ENCODE measurements at places on chromosomes 4 and X. TPM values are rescaled to one million over a fixed set of nuclear protein-coding genes. Genes with fewer than 3 reads are reported as not detected.

- no peak for DNase-seq
Observed at GRCh38 chrX:21728276-21728968, 29.5 kb downstream of the SMPX start.

DNA sequence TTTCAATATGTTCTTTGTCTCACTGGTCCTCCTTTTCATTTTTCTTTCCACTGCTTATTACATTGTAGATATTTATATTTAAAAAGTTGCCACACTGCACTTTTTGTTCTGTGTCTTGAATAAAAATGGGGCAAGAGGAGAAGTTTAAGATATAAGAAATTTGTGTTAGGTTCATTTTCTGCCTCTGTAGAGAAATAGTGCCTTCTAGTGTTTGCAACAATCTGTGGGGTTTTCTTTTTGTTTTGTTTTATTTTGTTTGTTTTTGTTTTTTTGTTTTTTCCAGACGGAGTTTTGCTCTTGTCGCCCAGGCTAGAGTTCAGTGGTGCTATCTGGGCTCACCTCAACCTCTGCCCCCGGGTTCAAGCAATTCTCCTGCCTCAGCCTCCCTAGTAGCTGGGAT is 20.1 kb upstream of the SMIM14 start:
- DNase-seq: no peak

- DNase-seq: peak; percentile 34
Observed at GRCh38 chrX:102043380-102043779, 82.1 kb upstream of the TCEAL2 start.

GRCh38 chr4:117847849-117848248 is 186.4 kb upstream of the NDST3 start:
- DNase-seq: no peak

GRCh38 chrX:64642482-64642881 is 247.2 kb upstream of the MTMR8 start:
- no peak for DNase-seq

DNA sequence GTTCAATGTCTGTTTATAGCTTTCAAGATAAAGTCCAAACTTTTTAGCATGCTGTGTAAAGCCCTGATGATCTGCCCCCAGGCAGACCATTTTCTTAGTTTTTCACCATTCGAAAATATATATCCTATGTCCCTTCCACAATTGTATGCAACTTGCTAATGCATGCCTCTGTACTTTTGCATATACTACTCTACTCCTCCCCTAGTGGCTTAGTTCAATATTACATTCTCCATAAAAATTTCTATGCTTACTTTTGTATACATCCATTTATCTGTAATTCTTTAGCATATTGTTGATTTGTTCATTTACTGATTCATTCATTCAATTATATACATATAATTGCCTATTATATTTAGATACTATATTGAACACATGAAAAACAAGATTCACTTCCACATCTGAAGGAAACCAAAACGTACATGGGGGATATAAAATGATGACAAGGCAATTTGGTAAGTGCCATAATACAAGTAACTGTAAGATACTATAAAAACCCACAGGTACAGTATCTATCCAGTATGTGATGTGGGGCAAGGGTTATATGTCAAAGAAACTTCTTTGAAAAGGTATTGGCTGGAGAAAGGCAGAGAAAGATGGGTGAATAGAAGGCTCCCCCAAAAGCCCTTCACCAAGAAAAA is 902.5 kb downstream of the FAM133A start:
- no peak for DNase-seq

- DNase-seq: no peak
Observed at GRCh38 chr4:48812866-48813265, 18.0 kb upstream of the OCIAD1 start.

DNA sequence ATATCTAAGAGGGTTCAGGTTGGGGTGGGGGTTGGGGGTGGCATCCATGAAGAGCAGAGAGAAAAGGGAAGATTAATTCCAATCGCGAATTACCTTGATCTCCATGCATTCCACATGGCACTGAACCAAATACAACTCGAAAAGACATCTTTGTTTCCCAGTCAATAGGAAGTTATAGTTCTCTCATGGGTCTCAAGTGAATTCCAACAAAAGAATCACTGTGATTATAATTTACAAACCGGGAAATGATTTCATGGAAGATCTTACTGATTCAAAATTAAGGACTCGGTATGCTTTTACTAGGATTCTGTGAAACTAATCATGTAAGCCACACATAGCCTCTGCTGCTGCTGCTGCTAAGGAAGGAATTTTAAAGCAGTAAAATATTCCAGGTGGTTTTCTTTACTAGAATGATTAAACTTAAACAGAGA is 26.6 kb upstream of the AMELX start:
- no peak for DNase-seq

- no peak for DNase-seq
Observed at GRCh38 chrX:78383594-78383993, 56.2 kb upstream of the CYSLTR1 start.

GRCh38 chrX:77223046-77223445 is 224.1 kb upstream of the FGF16 start:
- no peak for DNase-seq

DNA sequence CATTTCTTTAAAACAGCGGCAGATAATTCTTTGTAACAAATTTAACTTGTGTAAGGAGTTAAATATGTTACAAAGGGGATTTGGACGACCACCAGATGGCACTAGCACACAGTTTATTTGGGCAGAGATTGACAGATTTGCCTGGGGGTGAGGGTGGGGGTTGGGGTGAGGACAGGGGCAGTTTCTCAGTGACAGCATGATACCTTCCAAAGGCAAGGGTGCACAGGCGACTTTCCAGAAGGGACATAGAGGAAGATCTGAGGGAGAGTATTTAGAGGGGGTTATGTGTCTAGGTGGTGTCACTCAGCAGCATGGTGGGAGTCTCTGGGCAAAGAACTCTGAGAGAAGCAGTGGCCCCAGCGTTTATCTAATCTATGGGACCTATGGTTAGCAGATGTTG is 9.6 kb upstream of the TMA16 start:
- no peak for DNase-seq

DNA sequence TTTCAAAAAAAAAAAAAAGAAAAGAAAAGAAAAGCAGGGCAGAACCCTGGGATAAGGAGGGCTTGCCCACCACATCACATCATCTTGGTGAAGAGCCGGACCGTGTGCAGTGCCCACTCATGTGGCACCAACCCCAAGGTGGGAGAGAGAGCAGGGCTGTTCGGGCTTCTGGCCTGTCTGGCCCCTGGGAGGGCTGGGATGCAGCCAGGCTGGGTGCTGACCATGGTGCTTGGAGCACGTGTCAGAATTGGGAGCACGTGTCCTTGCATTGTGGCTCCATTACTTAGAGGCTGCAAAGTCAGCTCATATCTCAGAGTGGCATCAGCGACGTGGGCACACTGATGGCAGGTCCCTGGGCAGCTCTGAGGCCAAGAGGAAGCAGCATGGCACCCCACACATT is 100.9 kb upstream of the AFAP1 start:
- no peak for DNase-seq

DNA sequence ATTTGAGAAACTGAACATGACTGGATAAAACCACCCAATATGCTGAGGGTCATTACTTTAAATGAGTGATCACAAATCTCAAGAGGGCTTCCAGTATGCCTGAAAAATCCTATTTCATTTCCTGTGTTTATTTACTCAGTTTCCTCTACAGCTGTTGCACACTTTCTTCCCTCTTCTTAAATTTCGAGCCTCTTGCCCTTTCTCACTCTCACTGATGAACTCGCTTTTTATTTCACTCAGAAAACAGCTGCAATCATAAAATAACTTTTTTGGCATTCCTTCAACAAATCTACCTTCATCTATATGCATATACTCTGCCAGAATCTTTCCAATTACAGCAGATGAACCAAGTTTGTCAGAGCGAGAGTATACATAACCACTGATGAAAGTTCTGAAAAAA is 101.3 kb downstream of the EIF4E start:
- no peak for DNase-seq

DNA sequence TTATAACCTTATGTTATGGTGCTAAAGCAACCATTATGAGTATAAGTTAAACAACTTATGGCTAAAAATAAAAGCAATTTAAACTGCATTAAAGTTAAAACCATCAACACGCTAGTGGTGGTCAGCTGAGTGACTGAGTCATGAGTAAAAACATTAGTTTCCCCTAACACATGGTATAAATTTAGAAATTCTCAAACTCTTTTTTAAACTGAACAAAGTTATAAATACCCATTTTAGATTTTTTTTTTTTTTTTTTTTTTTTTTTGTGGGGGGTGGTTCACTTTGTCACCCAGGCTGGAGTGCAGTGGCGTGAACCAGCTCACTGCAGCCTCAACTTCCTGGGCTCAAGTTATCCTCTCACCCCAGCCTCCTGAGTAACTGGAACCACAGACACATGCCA is 5.4 kb upstream of the BBS7 start:
- DNase-seq: no peak

DNA sequence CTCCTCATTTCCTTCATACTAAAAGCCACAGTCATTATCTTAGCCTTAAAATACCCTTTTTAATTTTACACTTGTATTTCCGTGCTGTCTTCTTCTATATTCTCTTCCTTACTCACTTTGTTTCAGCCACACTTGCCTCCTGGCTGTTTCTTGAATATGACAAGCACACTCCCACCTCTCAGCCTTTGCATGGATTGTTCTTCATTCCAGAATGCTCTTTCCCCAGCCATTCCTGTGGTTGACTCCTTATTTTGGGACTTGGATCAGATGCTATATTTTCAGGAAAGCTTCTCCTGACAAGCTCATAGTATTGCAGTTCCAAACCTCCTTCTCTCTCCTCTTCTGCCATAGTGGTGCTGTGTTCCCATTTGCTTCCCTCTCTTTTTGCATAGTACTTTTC is 291.3 kb downstream of the PDHA2 start:
- no peak for DNase-seq

DNA sequence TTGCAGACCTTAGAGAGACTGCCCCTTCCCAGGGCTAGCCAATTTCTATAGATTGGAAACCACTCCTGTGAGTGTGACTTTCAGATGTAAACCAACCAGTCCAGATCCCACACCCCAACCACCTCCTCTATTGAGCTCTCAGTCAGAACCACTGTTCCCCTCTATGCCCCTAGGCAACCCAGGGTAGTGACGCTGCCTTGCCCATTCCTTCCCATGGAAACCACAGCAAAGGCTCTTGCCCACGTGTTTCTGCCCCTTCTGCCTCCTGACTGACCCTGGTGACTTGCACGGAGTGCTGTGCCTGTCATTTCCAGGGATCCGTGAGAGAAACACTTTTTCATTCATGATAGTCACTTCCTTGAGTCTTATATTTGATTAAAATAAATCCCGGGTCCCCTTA is 32.4 kb downstream of the CYTL1 start:
- no peak for DNase-seq

- no peak for DNase-seq
Observed at GRCh38 chr4:14892563-14892962, 109.7 kb upstream of the CPEB2 start.

- no peak for DNase-seq
Observed at GRCh38 chr4:4332529-4332928, 42.5 kb downstream of the ZBTB49 start.

- DNase-seq: no peak
Observed at GRCh38 chr4:156103311-156103710, 149.6 kb upstream of the CTSO start.

- DNase-seq: no peak
Observed at GRCh38 chr4:71729856-71730255, 54.0 kb downstream of the GC start.

DNA sequence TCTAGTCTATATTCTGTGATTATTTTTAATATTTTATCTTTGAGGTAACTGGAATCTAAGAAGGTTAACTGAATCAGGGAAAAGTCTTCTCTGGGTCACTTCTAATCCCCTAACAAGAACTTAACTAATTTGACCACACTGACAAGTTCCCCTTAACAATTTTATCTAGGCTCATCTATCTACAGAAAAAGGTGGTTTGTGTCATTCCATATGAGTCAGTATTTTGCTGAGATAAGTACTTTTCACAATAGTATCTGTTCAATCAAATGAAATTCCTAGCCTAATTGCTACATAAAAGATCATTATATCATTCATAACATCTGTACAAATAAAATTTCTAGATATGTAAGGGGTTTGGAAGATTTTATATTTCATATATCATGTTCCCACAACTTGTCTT is 45.6 kb downstream of the COL25A1 start:
- no peak for DNase-seq

DNA sequence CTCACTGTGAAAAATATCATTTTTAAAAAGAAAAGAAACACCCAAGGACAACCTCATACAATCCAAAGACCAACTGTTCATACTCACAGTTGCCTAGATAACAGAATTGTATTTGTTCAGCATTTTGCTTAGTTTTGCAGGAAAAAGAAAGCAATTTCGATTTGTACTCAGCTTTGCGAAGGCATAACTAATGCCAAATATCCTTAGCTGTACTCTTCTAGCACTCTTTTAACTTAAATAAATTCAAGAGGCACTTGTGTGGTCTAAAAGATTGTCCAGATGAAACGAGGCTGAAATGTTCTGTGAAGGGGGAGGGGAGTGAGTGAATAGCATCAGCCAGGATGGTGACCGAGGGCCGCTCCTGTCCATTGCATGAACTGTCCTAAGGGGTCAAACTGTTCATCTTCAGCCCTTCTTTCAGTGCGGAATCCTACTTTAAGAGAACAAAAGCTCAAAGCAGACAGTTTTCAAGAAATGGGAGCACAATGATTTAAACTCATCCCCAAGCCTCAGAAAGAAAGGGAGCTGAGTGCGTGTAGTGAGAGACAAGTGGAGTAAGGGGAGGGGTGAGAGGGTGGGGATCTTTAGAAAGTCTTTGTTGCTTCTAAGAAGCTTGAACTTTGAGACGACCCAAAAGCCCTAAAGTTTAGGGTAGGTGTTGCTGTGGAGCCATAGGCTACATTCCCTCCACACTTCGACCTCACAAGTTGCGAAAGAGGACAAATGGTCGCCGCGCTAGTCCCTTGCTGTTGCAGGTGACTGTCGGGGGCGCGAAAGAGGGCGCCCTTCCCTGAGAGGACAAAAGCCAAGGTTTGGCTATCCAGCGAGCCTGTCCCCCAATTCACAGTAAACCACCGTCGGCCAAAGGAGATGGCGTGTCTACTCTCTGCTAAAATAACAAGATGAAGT is 4.0 kb upstream of the NEUROG2 start:
- DNase-seq: no peak

DNA sequence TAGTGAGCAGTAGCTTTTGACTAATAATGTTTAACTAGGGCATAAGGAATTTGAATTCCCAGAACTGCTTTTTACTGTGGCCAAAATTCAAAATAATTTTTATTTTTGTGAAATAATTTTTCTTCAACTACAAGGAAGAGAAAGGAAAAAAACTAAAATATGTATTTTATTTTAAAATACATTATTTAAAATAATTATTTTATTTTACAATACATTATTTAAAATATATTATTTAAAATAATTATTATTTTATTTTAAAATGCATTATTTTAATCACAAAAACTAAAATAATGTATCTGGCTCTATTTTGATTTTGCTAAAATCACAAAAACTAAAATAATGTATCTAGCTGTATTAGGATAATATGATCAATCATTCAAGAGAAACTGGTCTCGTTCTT is 210.4 kb downstream of the RELL1 start:
- no peak for DNase-seq

- DNase-seq: no peak
Observed at GRCh38 chr4:112219826-112220366, 11.7 kb upstream of the AP1AR start.

The SYAP1 gene
- 53.3 TPM for total RNA-seq

The CHIC2 gene
- 31.3 TPM for total RNA-seq

The MTCP1 gene
- total RNA-seq: 13.5 TPM

The RS1 gene
- not detected for total RNA-seq

The STAP1 gene
- total RNA-seq: not detected

The MAGEC3 gene
- not detected for total RNA-seq

The GPR119 gene
- not detected for total RNA-seq

The UGT2A2 gene
- total RNA-seq: not detected

The ADAM29 gene
- not detected for total RNA-seq

The ARHGAP36 gene
- total RNA-seq: not detected

The HSD17B10 gene
- 91.4 TPM for total RNA-seq

The DCAF4L1 gene
- 0.24 TPM for total RNA-seq

The ADGRL3 gene
- total RNA-seq: 19.6 TPM

Data from chondrocyte (in vitro differentiated cells).